Activated naive CD4-positive, alpha-beta T cell treated with Interleukin-2 at 50 U/mL for 16 hours (primary cell): ENCODE measurements at places on chromosomes 5 and 9.

DNA sequence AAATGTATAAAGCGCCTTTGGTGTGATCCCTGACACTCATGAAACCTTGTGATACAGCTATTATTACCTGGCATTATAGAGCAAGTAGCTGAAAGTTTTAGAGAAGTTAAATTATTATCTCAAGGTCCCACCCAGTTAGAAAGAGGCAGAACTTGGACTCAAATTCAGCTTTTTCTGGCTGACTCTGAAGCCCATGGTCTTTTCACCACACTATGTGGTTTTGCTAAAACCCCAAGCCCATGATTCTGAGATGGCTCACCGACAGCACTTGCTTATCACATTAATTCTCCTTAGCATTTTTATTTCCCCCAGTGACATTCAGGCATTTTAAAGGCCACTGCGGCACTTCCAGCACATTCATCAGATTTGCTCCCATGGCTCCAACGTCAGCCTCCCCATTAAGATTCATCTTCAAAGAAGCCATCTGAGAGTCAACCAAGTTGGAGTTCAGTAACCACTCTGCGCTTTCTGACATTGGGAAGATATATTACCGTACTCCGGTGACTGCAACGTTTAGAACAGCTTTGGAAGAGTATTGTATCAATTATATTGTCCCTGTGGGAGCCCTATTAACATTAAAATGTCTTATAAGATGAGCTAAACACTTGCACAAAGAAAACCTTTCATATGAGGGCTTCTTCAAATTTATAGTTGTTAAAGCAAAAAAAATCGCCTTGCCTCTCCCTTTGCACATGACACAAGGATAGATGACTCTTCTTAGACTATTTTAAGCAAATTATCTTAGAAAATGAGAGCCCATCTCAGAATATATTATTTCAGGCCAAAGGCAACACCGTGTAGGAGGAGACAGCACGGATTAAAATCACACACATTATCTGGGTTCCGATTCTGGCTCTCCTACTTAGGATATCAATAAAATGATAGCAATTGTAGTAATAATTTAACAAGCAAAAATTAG, 638.1 kb downstream of the ACTL7B start:
- DNase-seq: no peak

DNA sequence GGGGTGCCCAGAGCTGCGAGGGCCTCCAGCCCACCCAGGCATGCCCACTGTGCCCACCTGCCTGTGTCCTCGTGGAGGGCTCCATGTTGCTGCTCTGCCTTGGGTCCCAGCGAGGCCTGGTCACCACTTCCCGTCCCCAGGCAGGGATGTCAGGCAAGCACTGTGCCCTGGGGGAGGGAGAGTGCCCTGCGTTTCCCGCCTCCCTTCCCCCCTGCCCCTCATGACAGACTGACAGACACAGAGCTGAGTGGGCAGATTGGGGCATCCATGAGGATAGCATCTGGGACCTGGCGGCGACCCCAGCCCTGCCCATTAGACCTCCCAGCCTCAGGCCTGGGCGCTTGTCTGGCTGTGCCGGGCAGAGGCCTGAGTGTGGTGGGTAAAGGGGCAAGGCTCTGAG, 56.9 kb downstream of the KCNT1 start:
- DNase-seq: no peak

GRCh38 chr9:114180696-114181606, 25.6 kb downstream of the COL27A1 start:
- DNase-seq: no peak

DNA sequence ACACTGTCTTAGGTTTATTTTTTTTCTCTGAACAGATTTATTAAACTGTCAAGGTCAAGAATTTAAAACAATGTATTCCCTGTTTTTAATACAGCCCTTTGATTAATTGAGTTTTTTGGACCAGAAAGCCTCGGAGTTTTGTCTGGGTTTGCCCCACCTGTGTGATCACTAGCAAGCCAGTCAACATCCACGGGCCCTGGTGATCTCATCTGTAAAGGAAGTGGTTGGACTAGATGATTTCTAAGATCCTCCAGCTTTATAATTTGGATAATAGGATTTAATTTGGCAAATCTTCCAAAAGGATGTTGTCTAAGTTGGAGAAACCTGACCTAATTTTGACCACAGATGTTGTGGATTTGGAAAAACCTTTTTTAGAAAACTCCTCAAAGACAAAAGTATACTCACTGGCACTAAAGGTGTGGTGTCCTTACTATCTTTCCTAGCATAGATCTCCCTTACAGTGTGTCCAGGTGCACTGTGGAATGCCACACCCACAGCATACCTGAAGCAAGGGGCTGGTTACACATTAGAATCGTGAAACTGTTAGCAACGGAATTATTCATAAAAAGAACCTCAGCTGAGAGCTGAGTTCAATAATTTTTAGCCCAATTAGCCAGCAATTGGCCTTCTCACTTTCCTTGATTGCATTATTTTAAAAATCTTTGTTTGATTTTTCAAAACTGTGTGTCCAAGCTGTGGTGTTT, 195.6 kb upstream of the ELL2 start:
- no peak for DNase-seq

GRCh38 chr5:141525653-141526052, 36.8 kb downstream of the PCDHGC5 start:
- no peak for DNase-seq
